Left ventricle myocardium superior (tissue), 1 donor: ENCODE measurements at places on chromosomes 7 and 10. TPM values are rescaled to one million over a fixed set of nuclear protein-coding genes. Genes with fewer than 3 reads are reported as not detected.

DNA sequence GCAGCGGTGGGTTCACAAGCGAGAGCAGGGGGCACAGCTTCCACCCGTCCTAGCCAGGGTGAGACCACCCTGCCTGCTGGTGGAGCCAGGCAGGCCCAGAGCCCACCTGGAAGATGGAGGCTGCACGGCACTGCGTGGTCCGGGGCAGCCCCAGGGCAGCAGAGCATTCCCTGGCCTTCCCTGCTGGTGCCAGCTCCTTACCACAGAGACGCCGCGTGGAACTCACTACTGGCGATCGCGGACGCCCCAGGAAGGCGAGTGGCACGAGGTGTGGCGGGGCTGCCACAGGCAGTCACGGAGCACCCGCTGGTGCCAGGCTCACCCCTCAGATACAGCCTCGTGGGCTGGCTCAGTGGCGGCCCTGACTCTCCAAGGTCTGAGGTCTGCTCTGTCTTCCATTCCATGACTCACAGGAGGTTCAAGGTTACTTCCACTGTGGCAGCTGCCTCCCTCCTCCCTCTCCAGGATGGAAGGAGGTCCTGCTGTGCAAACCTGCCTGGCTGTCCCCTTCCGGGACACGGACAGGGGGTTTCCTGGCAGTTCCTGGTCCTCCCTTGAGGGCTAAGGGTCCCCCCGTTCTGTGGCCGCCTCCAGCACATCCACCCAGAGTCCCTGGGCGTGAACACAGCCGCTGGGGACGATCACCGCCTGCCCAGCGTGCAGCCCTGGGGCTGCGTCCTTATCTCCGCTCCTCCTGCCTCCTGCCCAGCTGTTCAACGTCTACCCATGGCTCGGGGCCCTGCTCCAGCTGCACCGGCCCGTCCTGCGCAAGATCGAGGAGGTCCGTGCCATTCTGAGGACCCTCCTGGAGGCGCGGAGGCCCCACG lies 3.1 kb downstream of the CYP2W1 start:
- no peak for DNase-seq

DNA sequence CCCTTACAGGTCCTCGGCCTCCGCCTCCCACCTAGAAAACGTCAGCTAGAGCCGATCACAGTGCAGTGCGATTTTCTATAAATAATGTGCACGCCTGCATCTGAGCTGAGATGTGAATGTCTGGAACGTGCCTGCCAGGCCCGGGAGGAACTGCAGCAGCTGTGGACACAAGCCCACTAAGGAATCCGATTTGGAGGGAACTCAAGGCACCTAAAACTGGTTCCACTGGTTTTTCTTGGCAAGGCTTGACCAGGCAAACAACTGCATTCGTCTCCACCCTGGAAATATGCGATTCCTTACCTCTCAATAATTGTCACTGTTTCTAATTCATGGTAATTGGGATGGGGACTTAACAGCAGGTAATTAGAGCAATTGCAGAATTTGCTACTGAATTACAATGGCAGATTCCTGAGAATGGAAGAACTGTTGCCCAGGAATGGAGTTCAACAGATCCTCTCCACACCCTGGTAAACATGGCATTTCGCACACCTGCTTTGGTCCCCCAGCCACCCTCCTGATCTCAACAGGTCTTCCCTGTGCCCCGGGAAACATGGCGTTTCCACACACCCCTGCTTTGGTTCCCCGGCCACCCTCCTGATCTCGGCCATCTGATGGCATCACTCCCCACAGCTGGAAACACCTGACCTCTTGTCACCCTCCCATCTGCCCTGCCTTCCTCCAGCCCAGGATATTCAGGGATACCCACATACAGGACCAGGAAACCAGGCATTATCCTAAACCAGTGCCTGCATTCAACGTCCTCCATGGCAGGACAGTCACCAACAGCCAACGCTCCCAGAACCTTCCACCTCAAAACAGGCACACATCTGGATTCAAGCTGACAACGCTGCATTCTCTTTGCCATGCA lies 76.0 kb downstream of the DIP2C start:
- DNase-seq = peak; percentile 63

GRCh38 chr10:4294996-4295792 lies 510.2 kb upstream of the KLF6 start:
- no peak for DNase-seq

DNA sequence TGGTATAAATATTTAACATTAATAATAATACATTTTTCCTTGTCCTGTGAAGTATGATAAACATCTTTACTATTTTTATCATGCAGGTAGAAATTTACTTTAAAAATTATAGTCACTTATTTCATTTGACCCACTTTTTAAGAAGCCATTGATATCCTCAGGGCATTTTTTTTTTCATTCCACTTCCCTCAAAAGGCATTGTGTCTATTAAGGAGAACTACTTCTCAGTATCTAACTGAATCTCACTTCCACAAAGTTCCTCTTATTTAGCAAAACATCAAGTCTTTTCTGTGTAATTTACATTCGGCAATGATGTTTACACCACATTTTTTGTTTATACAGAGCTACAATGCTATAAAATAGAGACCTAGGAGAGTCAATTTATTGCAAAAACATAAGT lies 388.2 kb upstream of the AKR1E2 start:
- no peak for DNase-seq

DNA sequence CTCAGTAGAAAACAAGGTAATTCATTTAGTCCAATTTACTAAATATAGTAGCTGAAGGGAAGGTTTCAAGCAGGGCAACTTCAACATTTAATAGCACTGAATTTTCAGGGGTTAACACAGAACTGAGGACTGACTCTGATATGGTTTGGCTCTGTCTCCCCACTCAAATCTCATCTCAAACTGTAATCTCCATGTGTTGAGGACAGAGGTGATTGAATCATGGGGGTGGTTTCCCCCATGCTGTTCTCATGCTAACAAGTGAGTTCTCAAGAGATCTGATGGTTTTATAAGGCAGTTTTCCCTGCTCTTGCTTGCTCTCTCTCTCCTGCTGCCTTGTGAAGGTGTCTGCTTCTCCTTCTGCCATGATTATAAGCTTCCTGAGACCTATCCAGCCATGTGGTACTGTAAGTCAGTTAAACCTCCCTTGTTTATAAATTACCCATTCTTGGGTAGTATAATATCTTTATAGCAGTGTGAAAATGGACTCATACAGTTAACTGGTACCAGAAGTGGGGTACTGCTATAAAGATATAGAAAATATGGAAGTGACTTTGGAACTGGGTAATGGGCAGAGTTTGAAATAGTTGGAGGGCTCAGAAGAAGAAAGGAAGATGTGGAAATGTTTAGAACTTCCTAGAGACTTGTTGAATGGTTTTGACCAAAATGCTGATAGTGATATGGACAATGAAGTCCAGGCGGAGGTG lies 9.8 kb upstream of the UMAD1 start:
- DNase-seq = no peak

GRCh38 chr10:129921065-129921670 lies 42.9 kb downstream of the EBF3 start:
- DNase-seq = no peak

DNA sequence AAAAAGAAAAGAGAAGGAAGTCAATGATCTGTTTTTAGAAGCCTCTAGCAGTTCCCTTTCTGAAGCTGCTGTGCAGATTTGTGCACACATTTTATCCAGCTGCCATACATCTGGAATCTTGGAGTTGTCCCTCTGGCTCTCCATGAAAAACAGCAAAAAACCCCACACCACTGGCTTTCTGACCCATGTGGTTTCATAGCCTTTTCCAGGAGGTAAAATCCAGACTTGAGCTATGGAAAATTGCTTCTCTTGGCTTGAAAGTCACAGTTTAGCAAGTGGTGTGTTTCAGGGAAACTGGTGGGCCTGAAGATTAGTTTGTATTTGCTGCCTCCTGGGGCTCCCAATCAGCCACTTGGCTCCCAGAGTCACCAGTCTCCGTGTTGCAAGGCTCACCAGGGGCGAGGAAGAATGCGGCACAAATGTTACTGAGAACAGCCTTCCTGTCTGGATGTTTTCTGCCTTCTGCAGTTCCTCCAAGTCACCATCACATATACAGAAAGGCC lies 50.1 kb upstream of the ADRB1 start:
- peak; percentile 55 for DNase-seq

Gene NPY4R2
- not detected for total RNA-seq

Gene NME8
- total RNA-seq = not detected
